ENCODE measurements at places on chromosomes 13 and 19. TPM values are rescaled to one million over a fixed set of nuclear protein-coding genes. Genes with fewer than 3 reads are reported as not detected.

GYS1 gene
- 55.8 TPM for total RNA-seq

GADD45B gene
- 39.2 TPM for total RNA-seq

PSPN gene
- total RNA-seq = 2.4 TPM

GIPR gene
- 1.3 TPM for total RNA-seq

RNU6-9 gene
- total RNA-seq = not detected

FFAR3 gene
- not detected for total RNA-seq

TMEM86B gene
- 12.7 TPM for total RNA-seq

CEACAM20 gene
- total RNA-seq = not detected

CYP2A7 gene
- total RNA-seq = not detected

FRY gene
- 12.0 TPM for total RNA-seq

ZNF260 gene
- total RNA-seq = 10.6 TPM

TNNT1 gene
- not detected for total RNA-seq

- no peak overlapping the region for H3K27ac ChIP-seq
- H3K36me3 ChIP-seq = no peaks in the 10 kb centered on the region
- DNase-seq = no peak
- H3K27me3 ChIP-seq = no peaks in the 10 kb centered on the region
These were observed 35.0 kb upstream of the RBM26 start for GRCh38 chr13:79440958-79441528.

DNA sequence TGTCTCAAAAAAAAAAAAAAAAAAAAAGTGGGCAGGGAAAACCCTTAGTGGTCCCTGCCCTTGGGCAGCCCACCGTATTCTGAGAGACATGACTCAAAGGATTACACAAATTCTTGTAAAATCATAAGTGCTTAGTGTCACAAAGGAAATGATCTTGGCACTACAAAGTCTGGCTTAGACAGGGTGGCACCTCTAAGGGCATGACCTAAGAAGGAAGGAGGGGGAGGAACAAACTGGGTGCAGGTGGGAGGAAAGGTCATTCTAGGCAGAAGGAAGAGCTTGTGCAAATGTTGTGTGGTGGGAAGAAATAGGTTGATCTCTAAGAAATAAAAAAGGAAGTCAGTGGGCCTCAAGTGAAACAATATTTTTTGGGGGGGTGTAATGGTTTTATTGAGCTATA, 10.4 kb downstream of the PNPLA6 start:
- no peak for DNase-seq
- H3K27ac ChIP-seq = peak overlapping the region; percentile 33
- no peaks in the 10 kb centered on the region for H3K27me3 ChIP-seq
- no peak overlapping the region for H3K4me3 ChIP-seq

- H3K27me3 ChIP-seq = peaks cover 2% of the 10 kb centered on the region
- no peak for DNase-seq
- H3K36me3 ChIP-seq = no peaks in the 10 kb centered on the region
- H3K4me1 ChIP-seq = peaks cover 2% of the 10 kb centered on the region
- no peak overlapping the region for H3K27ac ChIP-seq
- no peak overlapping the region for H3K4me3 ChIP-seq
These were observed 208.8 kb downstream of the COG6 start for GRCh38 chr13:39864221-39864620.

DNA sequence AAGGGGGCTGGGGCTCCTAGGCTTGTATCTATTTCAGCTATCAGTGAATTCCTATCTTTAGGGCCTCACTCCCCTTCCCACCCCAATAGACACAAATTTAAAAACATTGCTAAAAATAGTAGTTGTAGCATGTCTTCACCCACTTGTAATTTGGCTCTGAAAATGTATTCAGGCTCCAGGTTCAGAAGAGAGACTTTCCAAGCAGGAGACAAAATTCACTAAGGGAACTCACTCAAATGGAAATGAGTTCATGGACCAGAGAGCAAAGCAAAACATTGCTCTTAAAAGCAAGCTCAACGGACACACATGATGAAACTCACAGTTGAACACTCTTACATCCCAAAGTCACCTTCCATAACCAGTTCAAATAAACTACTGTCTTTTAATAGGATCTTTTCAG, 36.8 kb downstream of the PHF11 start:
- no peaks in the 10 kb centered on the region for H3K27me3 ChIP-seq
- H3K4me1 ChIP-seq = peaks cover 20% of the 10 kb centered on the region
- H3K36me3 ChIP-seq = peaks cover 54% of the 10 kb centered on the region
- H3K4me3 ChIP-seq = no peak overlapping the region
- no peak for DNase-seq

DNA sequence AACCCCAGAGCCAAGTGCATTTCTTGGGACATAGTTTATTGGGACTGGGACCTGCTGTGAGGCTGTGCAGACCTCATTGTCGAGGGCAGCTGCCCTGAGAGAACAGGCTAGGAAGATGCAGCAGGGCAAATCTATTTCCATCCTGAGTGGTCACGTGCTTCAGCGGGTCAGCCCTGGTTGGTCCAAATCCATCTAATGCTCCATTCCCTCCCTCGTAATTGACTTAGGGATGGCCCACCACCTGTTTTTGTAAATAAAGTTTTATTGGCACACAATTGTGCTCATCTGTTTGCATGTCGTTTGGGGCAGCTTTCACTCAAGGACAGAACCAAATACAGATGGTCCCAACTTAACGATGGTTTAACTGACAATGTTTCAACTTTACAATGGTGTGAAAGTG, 75.5 kb upstream of the ADGRE5 start:
- peaks cover 21% of the 10 kb centered on the region for H3K4me1 ChIP-seq
- DNase-seq = no peak
- no peaks in the 10 kb centered on the region for H3K27me3 ChIP-seq
- no peak overlapping the region for H3K4me3 ChIP-seq
- no peaks in the 10 kb centered on the region for H3K36me3 ChIP-seq

DNA sequence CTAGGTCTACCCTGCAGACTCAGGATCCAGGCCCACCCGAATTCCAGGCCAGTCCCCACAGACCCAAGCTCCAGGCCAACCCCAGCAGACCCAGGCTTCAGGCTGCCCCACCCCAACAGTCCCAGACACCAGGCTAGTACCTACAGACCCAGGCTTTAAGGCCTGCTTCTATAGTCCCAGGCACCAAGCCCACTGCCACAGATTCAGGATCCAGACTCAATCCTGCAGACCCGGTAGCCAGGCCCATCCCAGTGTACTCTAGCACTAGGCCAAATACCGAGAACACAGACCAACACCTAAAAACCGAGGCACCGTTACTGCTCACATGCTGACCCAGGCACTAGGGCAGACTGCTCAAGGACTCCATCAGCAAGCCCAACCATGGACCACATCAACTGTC, 862.3 kb downstream of the UQCRFS1 start:
- no peak overlapping the region for H3K4me3 ChIP-seq
- peaks cover 6% of the 10 kb centered on the region for H3K36me3 ChIP-seq
- DNase-seq = no peak
- peaks cover 3% of the 10 kb centered on the region for H3K27me3 ChIP-seq
- peaks cover 3% of the 10 kb centered on the region for H3K4me1 ChIP-seq
- H3K27ac ChIP-seq = no peak overlapping the region

DNA sequence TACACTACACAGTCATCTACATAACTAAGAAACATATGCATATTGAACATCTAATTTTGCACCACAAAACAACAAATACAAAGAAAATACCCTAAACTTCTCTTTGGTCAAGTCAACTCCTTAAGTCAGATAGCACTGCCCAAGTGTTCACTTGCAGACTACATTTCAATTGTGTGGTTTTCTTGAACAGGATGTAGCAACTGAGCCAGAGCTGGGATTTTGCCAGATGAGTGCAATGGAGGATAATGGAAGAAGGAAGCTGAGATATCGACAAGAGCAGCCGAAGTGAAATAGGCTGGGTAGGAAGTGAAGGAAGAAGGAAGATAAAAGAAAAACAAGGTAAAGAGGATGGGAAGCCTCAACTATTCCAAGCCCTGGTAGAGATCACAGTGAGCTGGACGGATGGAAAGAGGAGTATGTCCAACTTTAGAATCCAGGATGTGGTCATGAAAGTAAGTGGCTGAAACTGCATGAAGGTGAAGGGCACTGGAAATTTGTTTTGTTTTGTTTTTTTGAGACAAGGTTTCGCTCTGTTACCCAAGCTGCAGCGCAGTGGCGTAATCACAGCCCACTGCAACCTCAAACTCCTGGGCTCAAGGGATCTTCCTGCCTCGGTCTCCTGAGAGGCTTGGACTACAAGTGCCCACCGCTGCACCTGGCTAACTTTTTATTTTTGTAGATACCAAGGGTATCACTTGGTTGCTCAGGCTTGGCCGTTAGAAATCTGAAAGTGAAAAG, 15.0 kb downstream of the NUFIP1 start:
- no peak for DNase-seq
- H3K36me3 ChIP-seq = peaks cover 12% of the 10 kb centered on the region
- no peaks in the 10 kb centered on the region for H3K4me1 ChIP-seq
- no peaks in the 10 kb centered on the region for H3K27me3 ChIP-seq
- H3K4me3 ChIP-seq = no peak overlapping the region
- H3K27ac ChIP-seq = no peak overlapping the region

DNA sequence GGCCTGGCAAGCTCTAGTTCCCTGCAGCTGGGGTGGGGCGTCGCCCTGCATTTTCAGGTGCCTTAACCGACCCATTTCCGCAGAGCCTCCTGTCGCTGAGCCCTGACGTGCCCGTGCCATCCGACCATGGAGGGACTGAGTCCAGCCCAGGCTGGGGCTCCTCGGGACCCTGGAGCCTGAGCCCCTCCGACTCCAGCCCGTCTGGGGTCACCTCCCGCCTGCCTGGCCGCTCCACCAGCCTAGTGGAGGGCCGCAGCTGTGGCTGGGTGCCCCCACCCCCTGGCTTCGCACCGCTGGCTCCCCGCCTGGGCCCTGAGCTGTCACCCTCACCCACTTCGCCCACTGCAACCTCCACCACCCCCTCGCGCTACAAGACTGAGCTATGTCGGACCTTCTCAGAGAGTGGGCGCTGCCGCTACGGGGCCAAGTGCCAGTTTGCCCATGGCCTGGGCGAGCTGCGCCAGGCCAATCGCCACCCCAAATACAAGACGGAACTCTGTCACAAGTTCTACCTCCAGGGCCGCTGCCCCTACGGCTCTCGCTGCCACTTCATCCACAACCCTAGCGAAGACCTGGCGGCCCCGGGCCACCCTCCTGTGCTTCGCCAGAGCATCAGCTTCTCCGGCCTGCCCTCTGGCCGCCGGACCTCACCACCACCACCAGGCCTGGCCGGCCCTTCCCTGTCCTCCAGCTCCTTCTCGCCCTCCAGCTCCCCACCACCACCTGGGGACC, 1.2 kb downstream of the ZFP36 start:
- H3K27ac ChIP-seq = peak overlapping the region; percentile 97
- DNase-seq = peak; percentile 89
- H3K27me3 ChIP-seq = peaks cover 1% of the 10 kb centered on the region
- peaks cover 37% of the 10 kb centered on the region for H3K36me3 ChIP-seq
- H3K4me1 ChIP-seq = peaks cover 48% of the 10 kb centered on the region

DNA sequence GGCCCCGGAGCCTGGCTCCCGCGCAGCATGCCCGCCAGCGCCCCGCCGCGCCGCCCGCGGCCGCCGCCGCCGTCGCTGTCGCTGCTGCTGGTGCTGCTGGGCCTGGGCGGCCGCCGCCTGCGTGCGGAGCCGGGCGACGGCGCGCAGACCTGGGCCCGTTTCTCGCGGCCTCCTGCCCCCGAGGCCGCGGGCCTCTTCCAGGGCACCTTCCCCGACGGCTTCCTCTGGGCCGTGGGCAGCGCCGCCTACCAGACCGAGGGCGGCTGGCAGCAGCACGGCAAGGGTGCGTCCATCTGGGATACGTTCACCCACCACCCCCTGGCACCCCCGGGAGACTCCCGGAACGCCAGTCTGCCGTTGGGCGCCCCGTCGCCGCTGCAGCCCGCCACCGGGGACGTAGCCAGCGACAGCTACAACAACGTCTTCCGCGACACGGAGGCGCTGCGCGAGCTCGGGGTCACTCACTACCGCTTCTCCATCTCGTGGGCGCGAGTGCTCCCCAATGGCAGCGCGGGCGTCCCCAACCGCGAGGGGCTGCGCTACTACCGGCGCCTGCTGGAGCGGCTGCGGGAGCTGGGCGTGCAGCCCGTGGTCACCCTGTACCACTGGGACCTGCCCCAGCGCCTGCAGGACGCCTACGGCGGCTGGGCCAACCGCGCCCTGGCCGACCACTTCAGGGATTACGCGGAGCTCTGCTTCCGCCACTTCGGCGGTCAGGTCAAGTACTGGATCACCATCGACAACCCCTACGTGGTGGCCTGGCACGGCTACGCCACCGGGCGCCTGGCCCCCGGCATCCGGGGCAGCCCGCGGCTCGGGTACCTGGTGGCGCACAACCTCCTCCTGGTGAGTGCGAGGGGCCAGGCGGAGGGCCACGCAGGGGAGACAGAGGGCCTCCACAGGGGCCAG, at the start of gene KL:
Gene KL, plus strand, starts transcription at position 10 of the 909 bp plus-strand sequence. Its CDS starts 18 bp downstream, at position 28.
- peak within 1 kb of the TSS; percentile 19 for H3K27ac ChIP-seq
- peaks cover 5% of the 10 kb centered on the region for H3K36me3 ChIP-seq
- peaks cover 18% of the 10 kb centered on the region for H3K4me1 ChIP-seq
- H3K4me3 ChIP-seq = peak within 1 kb of the TSS; percentile 56
